IMR-90 (cell line): ENCODE measurements at places on chromosomes 11 and 22.

DNA sequence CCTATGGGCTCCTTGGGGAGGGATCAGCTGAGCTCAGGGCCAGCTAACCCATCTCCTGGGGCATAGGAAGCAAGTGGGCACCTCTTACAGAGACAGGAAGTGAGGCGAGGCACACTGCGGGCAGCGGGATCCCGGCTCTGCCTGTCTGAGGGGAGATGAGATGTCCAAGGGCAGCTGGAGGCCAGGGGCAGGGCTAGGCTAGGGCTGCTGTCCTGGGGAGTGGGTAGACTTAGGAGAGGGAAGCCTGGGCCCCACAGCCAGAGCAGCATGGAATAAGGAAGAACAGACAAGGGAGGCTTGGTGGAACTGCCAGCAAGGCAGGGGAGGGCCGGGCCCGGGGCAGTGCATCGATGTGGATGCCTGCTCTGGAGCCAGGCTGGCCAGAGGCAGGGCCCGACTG is 76.3 kb downstream of the MORC2 start:
- DNase-seq = no peak

GRCh38 chr11:9528573-9529333 is 44.7 kb upstream of the WEE1 start:
- no peak for DNase-seq

- no peak for DNase-seq
Measured at GRCh38 chr11:116357784-116358544, 414.8 kb downstream of the BUD13 start.

DNA sequence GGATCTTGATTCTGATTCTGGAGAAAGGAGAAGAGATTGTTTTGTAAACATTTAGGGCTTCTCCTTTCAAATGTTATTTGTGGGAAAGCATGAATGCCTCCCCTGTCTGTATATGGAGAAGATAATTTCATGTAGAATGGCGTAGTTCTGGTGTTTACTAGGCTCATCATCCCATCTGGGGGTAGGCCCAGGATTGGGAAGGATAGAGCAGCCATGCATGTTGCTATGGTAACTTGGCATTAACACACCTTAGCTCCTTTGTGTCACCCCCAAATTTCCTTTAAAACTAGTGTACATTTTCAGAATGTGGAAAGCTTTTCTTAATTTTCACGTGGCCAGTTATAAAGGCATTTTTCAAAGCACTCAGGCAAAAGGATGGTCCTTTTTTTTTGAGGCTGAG is 57.5 kb upstream of the EED start:
- DNase-seq = no peak

DNA sequence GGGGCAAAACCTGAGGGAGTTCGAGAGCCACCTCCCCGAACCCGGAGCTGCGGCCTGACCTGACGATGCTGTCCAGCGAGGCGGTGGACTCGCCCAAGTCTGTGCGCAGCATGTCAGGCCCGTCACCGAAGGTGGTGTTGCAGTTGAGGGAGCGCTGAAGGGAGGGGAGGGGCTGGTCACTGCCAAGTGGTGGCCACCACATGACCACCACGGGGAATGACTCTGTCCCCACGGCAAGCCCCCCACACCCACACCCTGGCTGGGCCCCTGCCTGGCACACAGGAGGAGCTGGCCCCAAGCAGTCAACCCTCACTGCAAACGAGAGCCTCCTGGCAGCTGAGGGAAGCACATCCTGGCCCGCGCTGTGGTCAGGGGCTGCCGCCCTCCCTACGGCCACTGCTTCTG is 30.8 kb downstream of the TRMU start:
- DNase-seq = no peak
